ENCODE measurements at places on chromosomes 3 and 15. TPM values are rescaled to one million over a fixed set of nuclear protein-coding genes. Genes with fewer than 3 reads are reported as not detected.

The SCG5 gene
- 21.2 TPM for total RNA-seq

The RETNLB gene
- not detected for total RNA-seq

DNA sequence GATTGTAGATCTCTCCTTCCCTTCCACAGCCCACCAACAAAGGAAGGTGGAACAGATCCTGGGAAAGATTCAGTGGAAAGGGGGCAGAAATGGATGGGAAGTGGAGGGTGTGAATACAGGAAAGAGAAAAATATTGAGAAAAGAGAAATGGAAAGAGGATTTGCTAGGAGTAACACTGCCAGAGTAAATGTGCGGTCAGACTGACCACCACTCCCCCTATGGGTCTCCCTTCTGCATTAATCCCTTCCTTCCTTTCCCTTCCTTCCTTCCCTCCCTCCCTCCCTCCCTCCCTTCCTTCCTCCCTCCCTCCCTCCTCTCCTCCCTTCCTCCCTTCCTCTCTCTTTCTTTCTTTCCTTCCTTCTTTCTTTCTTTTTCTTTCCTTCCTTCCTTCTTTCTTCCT lies 12.0 kb upstream of the COMMD2 start:
- no peak for DNase-seq

The CKMT1B gene
- total RNA-seq = not detected

The OXTR gene
- 3.4 TPM for total RNA-seq

- no peak for DNase-seq
Observed at GRCh38 chr3:115968871-115969270, 345.6 kb downstream of the GAP43 start.

DNA sequence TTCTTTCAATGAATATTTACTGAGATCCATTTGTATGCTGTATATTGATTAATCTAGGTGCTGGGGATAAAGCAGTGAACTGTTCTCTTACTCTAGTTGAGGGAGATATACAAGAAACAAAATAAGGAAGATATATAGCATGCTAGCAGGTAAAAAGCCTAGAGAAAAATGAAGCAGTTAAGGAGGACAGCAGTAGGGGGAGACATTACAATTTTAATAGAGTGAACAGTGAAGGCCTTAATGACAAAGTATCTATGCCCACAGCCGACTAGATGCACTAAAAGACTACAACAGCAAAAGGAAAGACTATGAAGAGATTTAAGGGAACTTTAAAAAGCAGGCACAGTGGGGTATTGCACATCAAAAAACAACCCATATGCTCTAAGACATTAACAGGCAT lies 81.4 kb downstream of the XRN1 start:
- no peak for DNase-seq

GRCh38 chr15:71424765-71425164 lies 309.5 kb downstream of the THSD4 start:
- DNase-seq = no peak

- no peak for DNase-seq
Observed at GRCh38 chr3:168273917-168274316, 178.2 kb upstream of the GOLIM4 start.

GRCh38 chr3:78165876-78166275 lies 1126.0 kb downstream of the ROBO2 start:
- no peak for DNase-seq

The PRTG gene
- 1.3 TPM for total RNA-seq

The MELTF gene
- 19.9 TPM for total RNA-seq

DNA sequence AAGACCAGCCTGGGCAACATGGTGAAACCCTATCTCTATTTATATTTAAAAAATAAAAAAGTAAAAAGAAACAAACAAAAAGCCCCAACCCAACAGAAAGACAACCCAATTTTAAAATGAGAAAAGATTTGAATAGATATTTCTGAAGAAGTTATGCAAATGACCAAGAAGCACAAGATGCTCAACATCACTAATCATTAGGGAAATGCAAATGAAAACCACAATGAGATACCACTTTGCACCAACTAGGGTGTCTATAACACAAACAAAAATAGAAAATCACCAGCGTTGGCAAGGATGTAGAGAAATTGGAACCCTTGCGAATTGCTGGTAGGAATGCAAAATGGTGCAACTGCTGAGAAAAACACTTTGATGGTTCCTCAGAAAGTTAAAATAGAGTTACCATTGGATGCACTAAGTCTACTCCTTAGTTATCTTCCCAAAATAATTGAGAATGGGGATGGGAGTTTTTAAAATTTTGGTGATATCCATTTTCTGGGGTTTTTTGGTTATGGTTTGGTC lies 45.8 kb upstream of the CCNB2 start:
- no peak for DNase-seq

- DNase-seq = no peak
Observed at GRCh38 chr3:76789237-76789636, 250.7 kb upstream of the ROBO2 start.

DNA sequence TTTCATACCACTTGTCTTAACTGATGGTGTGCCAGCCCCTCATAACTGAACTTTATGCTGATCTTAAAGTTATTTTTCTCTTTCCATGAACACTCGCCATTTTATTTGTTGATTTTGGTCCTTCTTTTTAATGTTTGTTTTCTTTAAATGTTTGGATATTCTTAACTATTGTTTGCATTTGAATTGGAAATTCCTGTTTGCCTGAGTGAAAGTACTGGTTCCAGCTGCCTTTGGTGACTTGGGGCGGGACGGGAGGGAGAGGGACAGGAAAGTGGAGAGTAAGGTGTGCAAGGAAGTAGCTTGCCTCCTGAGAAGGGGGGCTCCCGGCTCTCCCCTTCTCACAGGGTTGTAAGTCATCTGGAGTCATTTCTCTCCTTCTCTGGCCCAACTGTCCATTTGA lies 287.1 kb upstream of the PPP2R3A start:
- DNase-seq = no peak
